Mucosa of gallbladder (tissue), 1 donor: ENCODE measurements at places on chromosomes 4 and X.

GRCh38 chr4:135739354-135739753 lies 1537.8 kb upstream of the PABPC4L start:
- no peak for DNase-seq

DNA sequence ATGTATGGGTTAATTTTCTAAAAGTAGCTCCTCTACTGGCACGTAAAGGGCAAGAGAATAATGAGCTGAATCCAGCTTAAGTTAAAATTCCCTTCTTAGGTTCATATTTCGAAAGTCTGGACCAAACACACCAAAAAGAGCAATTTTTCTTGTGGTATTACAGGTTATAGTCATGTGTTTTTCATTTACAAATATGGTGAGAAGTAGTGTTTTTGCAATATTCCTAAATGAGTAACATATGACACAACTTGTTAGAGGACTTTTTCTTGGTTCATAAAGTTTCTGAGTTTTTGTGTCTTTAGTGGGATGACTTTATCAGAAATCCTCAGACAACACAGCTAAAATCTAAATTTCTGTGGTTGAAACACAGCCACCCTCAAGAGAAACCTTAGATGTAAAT lies 172.1 kb downstream of the AFF2 start:
- no peak for DNase-seq

DNA sequence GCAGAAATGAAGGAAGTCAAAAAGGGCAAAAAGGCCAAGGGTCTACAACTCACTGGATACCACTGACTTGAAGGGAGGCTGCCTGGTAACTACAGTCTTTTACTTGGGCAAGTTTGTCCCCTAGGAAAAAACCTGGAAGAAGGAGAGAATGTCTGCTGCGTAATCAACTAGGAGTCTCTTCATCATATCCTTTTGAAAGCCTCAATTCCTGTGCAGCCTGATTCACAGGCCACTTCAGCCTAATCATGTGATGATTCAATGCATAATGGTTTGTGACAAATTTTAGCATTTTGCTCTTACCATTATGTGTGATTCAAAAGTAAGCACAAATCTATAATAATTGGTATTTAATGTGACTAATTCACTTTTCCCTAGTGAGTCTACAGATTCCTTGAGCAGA lies 273.6 kb downstream of the FRMPD4 start:
- no peak for DNase-seq

DNA sequence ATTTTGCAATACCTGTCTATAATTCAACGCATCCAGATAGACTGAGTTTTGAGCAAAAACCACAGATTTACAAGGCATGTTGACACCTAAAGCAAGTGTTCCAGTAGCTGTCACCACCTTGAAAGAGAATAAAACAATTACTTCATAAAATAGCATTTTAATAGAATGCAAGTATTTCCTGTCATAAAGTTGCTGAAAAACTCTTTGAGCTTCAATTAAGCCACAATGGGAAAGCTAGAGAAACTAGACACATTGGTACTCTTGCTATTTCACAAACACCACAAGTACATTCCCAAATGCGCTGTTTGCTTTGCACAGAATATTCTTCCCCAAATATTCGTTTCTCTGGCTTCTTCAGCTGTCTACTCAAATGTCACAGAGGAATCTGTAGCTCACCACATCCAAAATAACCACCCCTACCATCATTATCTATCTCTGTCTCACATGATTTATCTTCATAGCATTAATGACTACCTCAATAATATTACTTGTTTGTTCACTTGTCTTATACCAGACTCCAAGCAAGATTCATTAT lies 70.3 kb downstream of the DDX60 start:
- no peak for DNase-seq

- DNase-seq, result no peak
Observed at GRCh38 chr4:7894677-7895181, 44.9 kb downstream of the AFAP1 start.

GRCh38 chr4:15303052-15303641 lies 124.7 kb upstream of the C1QTNF7 start:
- DNase-seq, result peak; percentile 11

DNA sequence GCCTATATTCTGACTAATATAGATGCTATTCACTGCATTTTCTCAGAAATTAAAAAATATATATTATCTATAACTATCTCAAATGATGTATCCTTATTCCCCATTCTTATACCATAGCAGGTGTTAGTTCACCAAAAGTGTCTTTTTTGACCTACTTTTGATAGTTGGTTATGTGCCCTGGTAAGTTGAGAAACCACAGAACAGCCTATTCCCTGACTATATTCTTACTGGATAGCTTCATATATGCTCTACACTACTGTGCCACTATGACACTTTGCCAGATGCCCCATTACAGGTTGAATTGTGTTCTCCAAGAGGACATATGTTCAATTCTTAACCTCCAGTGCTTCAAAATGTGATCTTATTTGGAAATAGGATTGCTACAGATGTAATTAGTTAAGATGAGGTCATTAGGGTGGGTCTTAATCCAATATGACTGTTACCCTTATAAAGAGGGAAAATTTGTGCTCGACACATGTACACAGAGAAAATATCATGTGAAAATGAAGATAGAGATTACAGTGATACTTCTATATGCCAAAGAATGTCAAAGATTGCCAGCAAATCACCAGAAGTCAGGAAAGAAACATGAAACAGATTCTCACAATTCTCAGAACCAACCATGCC lies 76.1 kb downstream of the LRBA start:
- DNase-seq, result no peak

- DNase-seq, result peak; percentile 83
Observed at GRCh38 chr4:128574706-128575105, 234.8 kb upstream of the JADE1 start.

DNA sequence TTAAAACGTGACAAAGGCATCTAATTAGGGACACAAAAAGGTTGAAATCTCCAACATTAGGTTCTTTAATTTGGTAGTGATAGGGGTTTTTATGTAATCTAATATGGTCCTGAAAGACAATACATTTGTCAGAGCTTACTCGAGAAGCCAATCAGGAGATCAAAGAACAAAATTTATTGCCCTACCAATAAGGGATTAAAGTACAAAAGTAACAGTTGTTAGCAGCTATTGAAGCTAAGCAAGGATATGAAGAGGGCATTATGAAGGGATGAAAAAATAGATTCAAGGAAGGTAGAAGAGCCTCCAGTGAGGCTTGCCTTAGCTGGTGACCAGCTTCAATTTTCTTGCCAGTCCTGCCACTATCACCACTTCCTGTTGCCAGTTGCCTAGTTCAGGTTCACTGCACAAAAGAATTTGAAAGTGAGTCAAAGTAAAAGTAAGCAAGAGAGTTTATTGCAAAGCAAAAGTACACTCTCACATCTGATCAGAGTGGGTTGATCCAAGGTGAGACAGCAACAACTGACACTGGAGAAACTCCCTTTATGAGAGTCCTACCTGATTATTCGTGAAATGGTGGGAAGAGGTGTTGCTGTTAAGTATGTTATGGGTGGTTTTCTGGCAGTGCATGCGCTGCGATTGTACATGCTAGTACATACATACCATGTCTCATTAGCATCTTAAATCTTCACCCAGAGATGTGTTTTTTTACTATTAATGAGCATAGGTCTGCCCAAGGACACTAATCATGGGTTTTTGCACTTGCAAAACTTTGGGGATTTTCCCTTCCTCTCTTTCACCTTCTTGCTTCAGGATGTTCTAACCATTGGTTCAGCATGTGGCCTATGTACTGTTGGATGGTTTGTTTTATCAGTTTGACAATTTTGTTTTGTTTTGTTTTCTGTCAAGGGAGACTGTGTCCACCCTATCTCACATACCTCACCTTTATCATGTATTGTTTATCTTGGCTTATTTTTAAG lies 263.2 kb upstream of the ITM2A start:
- no peak for DNase-seq

DNA sequence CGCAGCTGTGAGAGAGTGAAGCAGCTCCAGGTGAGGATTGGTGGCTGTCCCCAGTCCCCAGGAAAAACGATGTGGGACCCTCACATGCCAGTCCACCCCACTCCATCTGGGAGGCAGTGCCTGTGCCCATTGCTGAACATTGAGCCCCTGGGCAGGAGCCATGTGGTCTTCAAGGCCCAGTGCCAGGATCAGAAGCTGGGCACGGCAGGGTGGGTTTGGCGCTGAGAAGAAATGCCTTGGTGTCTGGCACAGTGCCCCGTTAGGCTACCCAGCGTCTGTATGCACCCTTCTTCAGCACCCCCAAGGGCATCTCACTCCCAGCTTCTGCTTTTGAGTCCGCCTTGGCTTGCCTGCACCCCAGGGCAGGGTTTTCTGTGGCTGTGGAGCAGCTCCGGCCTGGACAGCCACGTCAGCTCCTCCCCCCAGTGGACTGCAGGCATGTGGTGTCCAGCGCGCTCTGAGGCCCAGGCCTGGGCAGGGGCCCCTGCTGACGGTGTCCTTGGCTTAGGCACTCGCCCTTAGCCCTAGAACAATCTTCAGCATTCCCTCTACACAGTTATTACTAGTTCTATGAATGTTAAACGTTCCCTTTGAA lies 28.6 kb downstream of the RGS12 start:
- no peak for DNase-seq

- DNase-seq, result no peak
Observed at GRCh38 chrX:37607243-37607642, 35.8 kb downstream of the LANCL3 start.

- no peak for DNase-seq
Observed at GRCh38 chr4:3306450-3306849, 13.6 kb downstream of the RGS12 start.

DNA sequence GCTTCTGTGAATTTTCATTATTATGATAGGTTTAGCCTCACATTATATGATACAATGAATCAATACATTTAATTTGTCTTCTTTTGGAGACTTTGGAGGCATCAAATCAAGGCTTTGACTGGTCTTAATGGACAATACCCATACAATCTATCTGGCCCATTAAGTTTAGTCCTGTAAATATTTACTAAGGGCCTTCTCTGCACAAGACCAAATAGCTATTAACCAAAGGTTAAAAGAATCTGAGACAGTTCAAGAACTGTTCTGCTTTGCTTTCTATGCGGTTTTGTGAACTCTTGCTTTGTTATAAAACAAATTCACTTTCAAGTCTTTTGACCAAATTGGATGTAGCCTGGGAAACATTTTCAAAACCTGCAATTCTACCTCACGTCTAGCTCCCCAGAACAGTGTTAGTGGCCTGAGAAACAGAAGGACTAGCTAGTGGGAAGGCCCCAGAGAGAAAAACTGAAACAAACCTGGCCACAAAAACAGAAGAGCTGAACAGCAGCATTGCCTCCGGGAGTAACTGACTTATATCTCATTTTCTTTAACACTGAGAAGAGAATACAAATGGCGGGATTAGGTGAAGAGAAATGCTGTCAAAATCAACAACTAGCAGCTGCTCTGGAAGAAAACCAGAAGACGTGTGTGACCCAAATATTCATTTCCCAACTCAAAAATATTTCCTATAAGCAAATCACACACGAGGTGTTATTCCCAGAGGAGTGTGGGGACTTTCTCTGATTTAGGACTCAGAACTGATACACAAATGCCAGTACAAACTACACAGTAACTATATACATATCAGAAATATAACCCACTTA lies 548 bp downstream of the TLR1 start:
- DNase-seq, result no peak

- no peak for DNase-seq
Observed at GRCh38 chr4:79315891-79316290, 10.0 kb downstream of the NAA11 start.

DNA sequence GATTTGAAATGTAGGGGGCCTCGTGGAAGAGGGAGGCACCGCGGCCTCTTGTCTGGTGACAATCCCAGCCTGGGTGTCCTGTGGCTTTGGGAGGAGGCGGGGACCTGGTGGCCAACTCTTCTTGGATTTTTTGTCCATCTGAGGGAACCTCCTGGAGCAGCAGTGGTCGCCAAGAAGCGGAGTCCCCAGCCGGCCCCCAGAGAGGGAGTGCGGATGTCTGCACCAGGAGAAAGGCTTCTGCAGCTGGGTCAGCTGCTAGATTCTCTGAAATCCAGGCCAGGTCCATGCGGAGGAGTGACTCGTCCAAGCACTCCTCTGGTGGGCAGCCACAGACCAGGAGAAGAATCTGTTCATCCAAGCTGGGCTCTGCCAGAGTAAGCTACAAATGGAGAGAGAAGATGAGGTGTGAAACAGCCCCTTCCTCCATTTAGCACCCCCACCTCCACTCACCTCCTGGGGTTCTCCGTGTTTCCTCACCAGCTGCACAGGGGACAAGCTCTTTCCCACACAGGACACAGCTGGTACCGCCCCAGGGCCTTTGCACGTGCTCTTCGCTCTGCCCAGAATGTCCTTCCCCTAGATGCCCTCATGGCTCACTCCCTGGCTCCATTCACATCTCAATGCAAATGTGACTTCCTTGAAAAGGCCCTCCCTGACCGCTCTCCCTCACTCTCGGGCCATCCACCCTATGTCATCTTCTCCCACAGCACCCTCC lies 27.6 kb downstream of the C4orf50 start:
- no peak for DNase-seq

GRCh38 chrX:13669246-13669737 lies 16.4 kb downstream of the TCEANC start:
- peak; percentile 83 for DNase-seq

GRCh38 chr4:25792200-25792791 lies 70.5 kb downstream of the SEL1L3 start:
- DNase-seq, result peak; percentile 75

GRCh38 chrX:3599802-3600430 lies 113.5 kb downstream of the PRKX start:
- DNase-seq, result no peak

DNA sequence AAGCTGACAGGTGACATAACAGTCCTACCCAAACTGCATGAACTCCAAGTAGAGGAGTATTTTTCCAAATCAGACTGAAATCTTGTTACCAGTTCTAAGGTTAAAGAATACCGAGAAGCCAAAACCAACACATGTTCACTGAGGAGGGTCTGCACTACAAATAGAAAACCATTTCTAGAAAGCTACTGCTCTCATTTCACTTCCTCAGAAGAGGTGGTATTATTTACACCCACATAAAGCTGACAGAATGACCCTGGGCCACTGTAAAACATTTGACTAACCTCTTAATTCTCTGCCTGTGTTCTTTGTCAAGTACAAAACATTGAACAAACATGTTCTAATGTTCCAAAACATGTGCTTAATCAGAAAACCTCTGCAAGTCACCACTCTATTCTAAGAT lies 95.8 kb downstream of the IQCM start:
- no peak for DNase-seq

DNA sequence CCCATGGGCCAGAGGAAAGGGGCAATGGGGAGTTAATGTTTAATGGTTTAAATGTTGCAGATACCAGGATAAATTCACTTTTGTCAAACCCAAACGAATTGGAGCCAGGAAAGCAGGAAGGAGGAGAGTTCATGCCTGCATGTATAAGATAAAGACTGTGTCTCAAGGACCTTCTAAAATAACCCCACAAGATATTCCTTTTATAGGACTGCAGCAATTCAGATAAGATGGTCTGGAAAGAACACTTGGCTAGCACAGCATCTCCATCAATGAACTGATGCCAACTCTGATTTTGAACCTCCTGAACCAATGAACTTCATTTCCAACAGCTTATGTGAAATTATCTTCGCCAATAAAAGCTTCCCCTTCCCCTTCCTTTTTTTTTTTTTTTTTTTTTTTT lies 31.3 kb upstream of the LONRF3 start:
- no peak for DNase-seq
